ENCODE measurements at places on chromosomes 4 and X. TPM values are rescaled to one million over a fixed set of nuclear protein-coding genes. Genes with fewer than 3 reads are reported as not detected.

DNA sequence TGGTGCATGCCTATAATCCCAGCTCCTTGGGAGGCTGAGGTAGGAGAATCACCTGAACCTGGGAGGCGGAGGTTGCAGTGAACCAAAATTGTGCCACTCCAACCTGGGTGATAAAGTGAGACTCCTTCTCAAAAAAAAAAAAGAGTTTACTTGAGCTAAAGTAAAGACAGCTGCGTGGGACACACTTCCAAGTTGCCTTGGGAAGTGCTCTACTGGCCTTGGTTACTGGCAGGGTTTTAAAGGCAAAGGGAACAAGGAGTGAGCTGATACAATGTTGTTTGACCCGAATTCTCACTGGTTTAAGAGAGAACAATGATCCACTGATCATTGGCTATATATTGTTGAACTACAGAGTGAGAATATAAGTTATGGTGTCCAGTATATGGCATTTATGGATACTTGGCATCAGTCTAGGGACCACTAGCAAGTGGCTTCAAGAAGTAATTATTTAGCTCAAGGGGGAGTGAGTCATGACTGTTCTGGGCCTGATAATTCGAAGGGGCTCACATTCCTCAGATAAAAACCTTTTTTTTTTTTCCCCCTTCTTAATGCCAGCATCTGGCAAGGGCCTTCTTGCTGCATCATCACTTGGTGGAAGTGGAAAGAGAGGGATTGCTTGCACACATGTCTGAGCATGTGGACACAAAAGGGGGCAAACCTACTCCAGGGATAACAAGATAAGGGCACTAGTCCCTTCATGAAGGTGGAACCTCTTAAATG, 32.3 kb downstream of the GRK4 start:
- DNase-seq = no peak

GRCh38 chr4:55830716-55831115, 11.1 kb downstream of the EXOC1L start:
- no peak for DNase-seq

Gene CRLF2
- total RNA-seq = not detected

GRCh38 chrX:74420196-74421035, 877 bp upstream of the SLC16A2 start:
- DNase-seq = peak; percentile 38

GRCh38 chrX:44343412-44344141, at the start of gene EFHC2:
EFHC2 (minus strand) TSS chrX:44343672; CDS start chrX:44343588, 84 bp downstream.
- peak; percentile 80 for DNase-seq

DNA sequence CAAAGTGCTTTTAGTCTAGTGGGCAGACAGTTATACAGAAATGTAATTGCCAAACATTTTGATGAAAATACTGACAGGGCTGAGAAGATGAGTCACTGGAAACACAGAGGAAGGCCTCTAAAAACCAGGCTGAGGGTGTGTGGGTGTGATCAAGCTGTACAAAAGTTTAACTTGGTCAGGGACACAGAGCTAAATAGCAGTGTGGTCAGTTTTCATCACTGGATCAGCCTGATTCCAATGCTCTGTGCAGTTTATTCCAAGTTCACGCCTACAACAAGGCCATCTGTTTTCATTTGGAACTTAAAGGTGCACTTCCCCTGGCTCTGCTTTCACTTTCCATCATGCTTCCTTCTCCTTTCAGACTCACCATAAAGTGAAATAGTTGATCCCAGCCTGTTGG, 10.6 kb downstream of the CENPVL3 start:
- DNase-seq = no peak

DNA sequence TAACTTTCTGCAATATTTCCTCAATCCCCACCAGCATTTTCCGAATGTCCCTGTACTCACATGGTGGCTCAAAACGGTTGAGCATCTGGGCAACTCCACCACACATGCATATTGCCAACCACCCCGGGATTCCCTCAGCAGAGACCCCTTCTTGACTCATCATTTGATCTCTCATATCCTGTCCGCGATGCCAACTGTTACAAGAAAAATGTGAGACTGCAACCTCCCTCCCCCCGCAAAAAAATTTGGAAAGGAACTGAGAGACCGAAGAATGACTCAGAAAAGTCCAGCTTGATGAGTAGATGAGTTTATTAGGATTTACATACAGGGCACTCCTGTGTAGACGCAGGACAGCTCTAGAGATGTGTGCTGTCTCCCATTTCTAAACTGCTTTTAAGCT, 561.4 kb downstream of the ZIC3 start:
- DNase-seq = no peak

Data from natural killer cell (primary cell).